ENCODE measurements at places on chromosomes 3 and 15.

GRCh38 chr3:169394316-169394715 lies 269.2 kb downstream of the MECOM start:
- DNase-seq = no peak

DNA sequence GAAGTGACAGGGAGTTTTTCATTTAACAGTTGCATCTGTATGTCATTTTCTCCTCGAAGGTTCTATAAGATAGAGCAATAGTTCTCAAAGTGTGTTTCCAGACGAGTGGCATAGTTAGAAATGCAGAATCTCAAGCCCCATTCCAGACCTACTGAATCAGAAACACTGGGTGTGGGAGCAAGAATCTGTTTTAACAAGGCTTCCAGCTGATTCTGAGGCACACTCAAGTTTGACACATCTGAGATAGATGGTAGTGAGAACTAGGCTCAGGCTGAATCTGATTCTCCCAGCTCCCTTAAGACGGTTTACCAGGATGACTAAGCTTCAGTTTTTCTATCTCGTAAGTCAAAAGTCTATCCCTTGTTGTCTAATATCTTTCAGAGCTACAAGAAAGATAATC lies 159.8 kb upstream of the NUDT16 start:
- DNase-seq = no peak

GRCh38 chr3:25536521-25537391 lies 108.7 kb downstream of the RARB start:
- DNase-seq = no peak

- DNase-seq = no peak
These were observed 116.1 kb downstream of the ULK4 start for GRCh38 chr3:41845826-41846225.

DNA sequence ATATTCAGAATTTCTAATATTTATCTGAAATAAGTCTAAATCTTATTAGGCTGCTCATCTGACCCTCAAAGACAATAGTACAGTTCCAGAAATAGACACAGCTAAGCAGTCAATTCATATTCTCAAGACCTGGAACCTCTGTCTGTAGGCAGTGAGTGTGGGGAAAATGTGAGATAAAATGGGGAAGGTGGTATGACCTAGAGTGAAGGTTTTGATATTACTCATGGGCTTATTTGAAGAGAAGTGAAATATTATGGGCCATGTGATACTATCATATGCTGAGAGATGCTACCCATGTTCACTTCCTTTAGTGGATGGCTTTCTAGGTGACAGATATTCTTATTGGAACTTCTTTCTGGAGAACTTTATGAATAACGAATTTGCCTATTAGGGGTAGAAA lies 33.5 kb downstream of the TGFBR2 start:
- DNase-seq = peak; percentile 46

DNA sequence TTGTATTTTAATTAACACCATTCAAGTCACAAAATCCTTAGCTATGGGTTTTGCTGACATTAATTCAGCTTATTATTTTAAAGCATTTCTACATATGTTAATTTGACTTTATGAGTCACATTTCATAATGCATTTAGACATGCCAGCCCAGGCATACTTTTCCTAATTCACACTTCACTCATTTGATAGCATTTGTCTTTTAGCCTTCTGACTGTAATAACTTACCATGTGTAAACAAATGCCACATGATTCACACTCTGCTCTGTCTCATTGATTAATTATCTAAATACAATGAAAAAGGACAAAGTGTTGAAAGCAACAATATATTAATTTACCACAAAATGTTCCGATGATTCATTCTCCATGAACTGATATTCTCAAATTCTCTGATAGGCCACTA lies 927.8 kb upstream of the EPHA6 start:
- no peak for DNase-seq

- DNase-seq = no peak
These were observed 286.2 kb downstream of the ADAMTSL3 start for GRCh38 chr15:83940136-83940535.

DNA sequence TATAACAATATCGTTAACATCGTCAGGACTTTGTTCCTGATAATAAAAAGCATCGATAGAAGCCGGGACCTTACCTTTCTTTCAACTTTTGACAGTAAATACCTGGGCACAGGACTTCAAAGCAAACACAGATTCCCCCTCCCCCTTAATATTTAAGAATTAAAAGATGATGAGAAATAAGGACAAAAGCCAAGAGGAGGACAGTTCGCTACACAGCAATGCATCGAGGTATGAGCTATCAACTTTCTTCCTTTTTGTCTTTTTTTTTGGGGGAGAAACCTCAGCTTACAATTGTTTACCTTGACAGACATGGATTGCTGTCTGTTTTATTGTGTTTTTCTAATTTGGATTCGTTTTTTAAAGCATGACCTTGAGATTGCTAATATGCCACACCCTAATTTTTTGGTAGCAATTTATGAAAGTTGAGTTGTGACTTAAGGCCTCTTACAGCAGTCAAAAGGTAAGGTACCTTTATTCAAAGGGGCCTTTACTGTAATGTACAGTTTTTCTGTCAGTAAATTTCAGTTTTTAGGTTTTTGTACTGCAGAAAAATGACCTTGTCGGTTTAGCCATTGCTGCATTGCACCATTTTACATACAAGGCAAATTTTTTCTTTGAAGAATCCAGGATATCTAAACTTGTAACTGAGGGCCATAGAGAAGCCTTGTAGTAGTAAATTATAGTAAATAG lies 1.1 kb downstream of the CHD2 start:
- no peak for DNase-seq

GRCh38 chr15:55514414-55514850 lies 6.4 kb upstream of the DNAAF4 start:
- DNase-seq = no peak

DNA sequence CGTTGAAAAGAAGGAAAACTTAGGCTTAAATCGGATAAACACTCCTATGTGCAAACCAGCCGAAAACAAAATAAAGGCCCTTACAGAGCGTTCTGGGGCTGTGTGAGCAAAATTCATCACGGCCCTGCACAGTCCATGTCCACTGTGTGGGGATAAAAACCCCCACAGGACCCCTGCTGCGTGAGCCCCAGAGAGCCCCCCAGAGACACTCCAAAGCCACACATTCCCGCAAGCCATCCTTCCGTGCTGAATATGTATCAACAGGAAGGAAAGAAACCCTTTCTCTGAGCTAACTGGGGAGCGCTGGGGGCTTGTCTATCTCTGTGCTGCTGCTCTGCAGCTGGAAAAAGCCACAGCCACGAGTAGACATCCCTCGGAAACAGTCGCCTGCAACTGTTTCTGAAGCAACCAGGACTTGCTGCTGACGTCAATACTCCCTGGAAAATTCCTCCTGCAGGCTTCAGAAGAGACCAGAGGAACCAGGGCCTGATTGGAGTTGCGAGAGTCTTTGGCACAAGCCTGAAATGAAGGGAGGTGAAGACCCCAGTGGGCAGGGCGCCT lies 72.7 kb downstream of the NUP210 start:
- DNase-seq = no peak

- DNase-seq = no peak
These were observed 28.6 kb upstream of the SPATA12 start for GRCh38 chr3:57031631-57032541.

GRCh38 chr3:190173426-190173825 lies 52.7 kb upstream of the P3H2 start:
- DNase-seq = no peak

- peak; percentile 68 for DNase-seq
These were observed 463 bp downstream of the TERC start for GRCh38 chr3:169764312-169764881.

DNA sequence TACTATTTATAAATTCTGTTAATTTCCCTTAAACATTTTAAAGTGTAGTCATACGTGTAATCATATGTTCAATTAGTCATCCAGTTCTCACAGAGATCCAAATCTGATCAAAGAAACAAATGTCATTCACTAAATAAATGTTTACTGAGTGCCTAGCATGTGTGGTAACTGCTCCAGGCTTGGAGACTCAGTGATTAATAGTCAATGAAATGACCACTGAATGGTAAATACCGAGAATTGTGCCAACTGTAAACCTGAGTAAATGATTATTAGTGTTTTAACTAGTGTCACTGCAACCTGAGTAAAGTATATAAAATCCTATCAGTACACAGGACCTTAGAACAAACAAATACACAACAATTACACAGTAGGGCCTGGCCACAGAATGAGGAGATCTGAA lies 52.3 kb downstream of the SH3GL3 start:
- DNase-seq = no peak

DNA sequence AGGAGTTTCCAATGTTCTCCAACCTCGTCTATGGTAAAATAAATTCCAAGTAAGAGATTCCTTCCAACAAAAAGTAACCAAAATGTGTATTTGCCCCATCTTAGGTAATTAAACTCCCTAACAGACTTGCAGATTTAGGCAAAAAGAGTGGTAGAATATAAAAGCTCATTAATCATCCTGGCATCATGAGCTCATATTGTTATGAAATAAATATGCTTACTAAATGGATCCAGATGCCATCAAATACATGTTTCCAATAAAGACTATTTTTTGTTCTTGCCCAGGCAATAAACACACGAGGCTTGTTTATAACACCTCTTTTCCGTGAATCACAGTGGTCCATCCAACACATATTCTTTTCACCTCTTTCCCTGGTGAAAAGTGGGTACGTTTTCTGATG lies 189.4 kb downstream of the THSD4 start:
- DNase-seq = no peak

GRCh38 chr3:187719628-187720336 lies 17.4 kb upstream of the RTP2 start:
- DNase-seq = no peak

- DNase-seq = no peak
These were observed 4.3 kb upstream of the CCR4 start for GRCh38 chr3:32946973-32947788.

DNA sequence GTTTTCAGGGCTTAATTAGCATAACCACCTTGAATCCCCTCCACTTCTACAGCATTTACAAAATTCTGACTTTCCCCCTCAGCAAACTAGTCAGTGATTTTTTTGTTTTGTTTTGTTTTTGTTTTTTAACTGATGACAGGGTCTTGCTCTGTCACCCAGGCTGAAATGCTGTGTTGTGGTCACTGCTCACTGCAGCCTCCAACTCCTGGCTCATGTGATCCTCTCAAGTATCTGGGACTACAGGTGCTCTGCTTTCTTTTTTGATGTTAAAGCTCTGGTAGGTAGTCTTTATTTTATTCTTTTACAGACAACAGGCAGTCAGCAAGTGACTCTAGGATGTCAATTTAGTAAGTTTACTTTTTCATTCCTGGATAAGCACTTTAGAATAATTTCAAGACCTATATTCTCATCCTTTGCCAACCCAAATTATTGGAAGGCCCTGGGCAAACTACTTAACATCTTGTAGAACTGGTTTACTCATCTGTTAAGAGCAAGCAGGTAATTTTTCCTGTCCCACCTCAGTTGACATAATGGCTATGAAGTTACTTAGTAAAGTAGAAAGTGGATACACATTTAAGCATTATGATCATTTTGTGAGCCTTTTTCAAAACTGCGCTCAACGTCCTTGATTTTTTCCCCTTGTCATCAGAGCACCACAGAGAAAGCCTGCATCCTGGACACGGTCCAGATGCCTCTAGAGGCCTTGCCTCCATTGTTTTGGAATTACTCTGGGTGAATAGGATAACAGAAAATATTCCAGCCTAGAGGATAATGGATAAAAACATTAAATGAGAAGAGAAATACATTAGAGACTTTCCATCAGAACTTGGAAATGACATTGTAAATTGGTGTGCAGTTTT lies 69.9 kb upstream of the NDUFB4 start:
- no peak for DNase-seq

DNA sequence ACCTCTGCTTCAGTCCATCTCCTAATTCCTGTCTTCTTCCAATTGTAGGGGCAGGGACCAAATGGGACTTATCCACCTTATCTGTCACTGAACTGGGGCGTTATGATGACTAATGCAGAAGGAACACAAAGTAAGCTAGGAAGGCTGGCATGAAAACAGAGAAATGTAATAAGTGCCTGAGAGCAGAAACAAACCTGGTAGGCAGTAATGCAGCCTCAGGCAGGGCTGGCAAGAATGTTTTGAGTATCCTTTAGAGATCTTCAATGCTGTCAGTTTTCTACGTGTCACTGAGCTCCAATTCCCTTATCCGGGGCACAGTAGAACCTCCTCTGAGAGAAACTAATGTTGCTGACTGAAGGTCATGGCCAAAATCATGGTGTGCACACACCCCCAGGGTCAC lies 246.2 kb upstream of the TBL1XR1 start:
- DNase-seq = no peak

DNA sequence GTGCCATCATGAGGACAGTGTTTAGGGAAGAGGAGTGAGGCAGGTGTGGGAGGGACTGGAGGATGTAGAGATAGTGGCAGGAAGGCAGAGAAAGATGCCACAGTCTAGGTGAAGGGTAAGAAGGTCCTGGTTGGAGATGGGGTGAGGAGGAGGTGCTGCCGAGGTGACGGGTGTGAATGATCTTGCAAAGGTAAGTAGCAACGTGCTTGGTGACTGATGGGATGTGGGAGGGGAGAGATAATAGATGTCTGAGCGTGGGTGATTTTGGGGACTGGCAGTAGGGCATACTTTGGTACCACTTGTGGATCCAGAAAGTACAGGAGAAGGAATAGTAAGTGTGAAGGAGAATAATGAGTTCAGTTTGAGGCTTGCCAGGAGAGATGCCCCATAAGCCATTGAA lies 27.2 kb downstream of the EPHB3 start:
- DNase-seq = no peak

DNA sequence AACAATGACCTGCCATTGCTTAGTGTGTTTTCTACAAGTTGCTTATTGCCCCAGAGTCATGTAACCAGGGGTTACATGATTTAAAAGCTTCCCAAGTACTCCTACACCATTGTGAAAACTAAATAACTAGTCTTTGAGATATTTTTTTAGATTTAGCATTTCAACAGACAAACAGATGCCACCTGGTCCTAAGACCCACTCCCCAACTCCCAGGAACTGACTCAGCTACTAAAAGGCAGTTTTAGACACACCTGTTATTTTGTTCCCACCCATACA lies 28.1 kb upstream of the KBTBD12 start:
- DNase-seq = no peak

- no peak for DNase-seq
These were observed 40.1 kb downstream of the REC114 start for GRCh38 chr15:73483053-73483452.

DNA sequence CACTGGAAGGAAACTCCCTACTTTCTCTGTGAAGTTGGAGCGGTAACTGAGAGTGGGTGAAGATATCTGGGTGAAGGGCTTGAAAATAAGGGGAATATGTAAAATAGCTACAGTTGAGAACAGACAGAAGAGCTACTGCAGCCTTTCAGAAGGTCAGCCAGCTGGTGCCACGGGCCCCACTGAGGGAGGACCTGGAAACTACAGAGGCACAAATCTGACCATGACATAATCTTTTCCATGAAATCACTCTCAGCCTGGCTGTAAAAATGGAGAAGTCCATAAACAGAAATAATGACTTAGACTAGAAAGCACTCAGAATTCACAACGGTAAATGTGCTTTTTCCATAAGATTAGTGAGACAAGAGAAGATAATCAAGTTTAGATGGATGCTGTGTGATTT lies 46.4 kb downstream of the ST3GAL6 start:
- DNase-seq = no peak

GRCh38 chr15:63191895-63192618 lies 2.7 kb downstream of the RAB8B start:
- peak; percentile 72 for DNase-seq

Measured in activated naive CD4-positive, alpha-beta T cell treated with anti-CD3 and anti-CD28 coated beads for 36 hours (primary cell).